ENCODE measurements at places on chromosomes 4 and X.
A peak's percentile ranks its signal among the peaks of the same experiment; 100 is the strongest.

GRCh38 chr4:130054908-130055307 is 959.0 kb downstream of the C4orf33 start:
- DNase-seq = no peak

- DNase-seq = no peak
Observed at GRCh38 chr4:133493776-133494175, 344.7 kb downstream of the PCDH10 start.

- no peak for DNase-seq
Observed at GRCh38 chr4:992297-993110, 700 bp downstream of the SLC26A1 start.

DNA sequence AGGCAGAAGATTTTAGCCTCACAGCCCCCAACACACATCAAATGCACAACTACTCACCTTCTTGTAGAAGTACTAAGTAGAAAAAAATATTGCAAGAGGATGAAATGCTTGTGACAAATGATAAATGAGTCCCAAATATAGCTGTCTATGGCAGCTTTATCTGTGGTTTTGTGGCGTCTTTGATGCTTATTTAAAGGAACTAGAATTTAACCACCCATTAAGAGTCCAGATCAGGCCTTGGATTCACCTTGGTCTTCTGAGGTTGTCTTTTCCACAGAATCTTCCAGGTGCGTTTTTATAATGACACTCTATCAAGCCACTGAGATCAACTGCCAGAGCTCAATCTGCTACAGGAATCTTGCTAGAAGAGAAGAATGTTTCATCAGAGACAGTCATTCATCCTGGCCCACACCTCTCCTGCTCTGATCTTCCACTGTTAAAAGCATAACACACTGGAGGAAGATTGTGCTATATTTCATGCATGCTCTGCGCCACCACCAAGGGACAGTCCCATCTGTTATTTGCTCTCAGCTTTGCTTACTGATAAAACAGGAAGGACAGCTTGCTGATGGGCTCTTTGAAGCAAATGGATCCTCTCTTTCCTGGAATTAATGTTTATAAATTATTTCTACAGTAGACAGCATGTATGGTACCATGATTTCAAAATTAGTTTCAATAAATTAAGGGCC is 144.1 kb downstream of the SLC7A11 start:
- DNase-seq = no peak

GRCh38 chr4:76148142-76148865 is at the start of gene NUP54:
Gene NUP54 (minus strand): TSS chr4:76148397. CDS start chr4:76148374, 23 bp downstream.
- peak; percentile 96 for DNase-seq

- no peak for DNase-seq
Observed at GRCh38 chr4:127084666-127085065, 548.1 kb upstream of the INTU start.

- DNase-seq = no peak
Observed at GRCh38 chr4:128451270-128451905, 163.8 kb upstream of the PGRMC2 start.

- DNase-seq = no peak
Observed at GRCh38 chrX:9055354-9055753, 21.4 kb upstream of the FAM9B start.

DNA sequence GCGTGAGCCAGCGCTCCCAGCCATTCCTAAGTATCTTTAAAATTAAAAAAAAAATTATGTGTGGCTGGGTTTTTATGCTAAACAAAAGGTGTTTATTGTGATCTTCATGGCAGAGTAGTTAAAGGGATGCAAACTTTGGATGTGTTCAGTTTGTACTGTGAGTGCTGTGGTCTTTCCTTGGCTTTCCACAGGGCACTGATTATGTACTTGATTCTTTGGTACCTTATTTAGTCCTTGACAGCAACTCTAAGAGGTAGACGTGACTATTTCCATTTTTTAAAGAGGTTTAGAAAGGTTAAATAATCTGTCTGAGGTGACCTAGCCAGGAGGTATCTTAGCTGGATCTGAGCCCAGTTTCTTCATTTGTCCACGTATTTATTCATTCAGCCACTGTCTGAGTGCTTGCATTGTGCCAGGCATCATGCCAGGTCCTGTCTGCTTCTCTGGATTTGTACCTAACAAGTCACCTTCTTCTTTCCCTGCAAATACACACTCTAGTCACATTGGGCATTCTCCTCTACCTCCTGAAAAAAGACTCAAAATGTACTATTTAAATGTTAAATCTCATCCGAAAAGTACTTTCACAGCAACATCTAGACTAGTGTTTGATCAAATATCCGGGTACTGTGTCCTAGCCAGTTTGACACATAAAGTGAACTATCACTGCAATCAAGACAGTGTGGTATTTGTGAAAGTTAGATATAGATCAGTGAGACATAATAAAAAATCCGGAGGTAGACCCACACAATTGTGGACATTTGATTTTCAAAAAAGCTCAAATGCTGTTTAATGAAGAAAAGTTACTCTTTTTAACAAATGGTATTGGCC is 31.5 kb downstream of the WWC2 start:
- DNase-seq = no peak

DNA sequence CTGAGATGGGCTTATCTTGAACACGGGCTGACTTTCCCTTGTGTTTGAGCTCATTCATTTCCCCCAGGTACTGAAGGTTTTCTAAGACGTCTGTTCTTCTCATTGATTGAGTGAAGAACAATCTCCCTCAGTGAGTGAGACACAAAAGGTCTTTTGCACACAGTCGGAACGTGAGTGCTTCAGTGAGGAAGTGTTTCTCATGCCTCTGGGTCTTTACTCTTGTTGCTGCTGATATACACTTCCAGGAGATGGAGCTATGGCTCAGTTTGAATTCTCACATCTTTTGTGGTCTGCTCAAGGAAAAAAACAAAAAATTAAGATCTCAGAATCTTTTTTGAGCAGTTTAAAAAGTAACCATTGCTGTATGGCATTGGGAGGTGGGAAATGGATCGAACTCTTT is 981.9 kb upstream of the TENM3 start:
- no peak for DNase-seq

GRCh38 chr4:98746530-98746929 is 88.1 kb upstream of the TSPAN5 start:
- no peak for DNase-seq

GRCh38 chr4:73683456-73683855 is 56.9 kb upstream of the CXCL8 start:
- no peak for DNase-seq

- DNase-seq = no peak
Observed at GRCh38 chr4:33149658-33150524, 2429.7 kb downstream of the PCDH7 start.

DNA sequence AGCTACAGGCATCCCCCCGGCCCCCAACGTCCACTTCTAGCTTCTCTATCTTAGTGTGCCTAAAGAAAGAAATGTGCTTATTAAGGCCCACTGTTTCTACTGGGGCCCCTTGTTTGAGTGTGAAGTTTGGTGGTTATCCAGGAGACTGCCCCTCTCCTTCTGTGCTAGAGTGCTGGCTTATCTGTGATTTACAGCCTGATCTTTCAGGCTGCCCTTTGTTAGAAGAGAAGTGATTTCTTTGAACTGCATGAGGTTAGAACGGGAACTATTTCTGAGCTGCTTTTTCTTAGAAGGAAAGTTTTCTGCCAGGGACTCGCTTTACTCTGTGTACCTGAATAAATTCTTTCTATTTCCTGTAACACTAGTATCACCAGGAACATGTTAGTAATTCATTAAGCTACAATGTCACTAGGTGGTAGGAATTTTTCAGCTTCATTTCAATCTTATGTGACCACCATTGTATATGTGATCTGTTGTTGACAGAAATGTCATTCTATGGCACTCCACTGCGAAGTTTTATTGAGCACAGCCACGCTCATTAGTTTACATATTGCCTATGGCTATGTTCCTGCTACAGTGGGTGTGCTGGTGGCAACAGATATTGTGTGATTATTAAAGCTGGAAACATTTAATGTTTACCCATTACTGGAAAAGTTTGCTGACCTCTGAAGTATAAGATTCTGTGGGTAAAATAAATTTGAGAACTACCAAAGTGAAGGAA is 193.8 kb upstream of the CXorf51B start:
- DNase-seq = no peak

DNA sequence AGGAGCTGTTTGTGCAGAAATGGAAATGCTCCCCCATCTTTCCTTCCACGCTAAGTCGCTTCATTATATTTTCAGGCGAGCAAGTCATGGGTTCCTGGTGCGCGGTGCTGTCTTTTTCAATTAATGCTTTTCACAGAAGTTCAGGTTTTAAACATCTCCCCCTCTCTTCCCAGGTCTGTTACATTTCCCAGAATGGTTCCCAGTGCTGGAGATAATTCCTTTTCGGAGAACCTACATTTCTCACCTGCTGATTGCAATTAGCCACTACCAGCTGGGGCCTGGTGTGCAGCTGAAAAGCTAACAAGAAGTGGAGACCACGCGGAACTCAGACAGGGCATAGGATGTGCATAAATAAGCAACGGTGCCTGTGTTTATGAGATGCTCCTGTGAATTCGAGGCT is 217.8 kb downstream of the MID1IP1 start:
- DNase-seq = no peak

DNA sequence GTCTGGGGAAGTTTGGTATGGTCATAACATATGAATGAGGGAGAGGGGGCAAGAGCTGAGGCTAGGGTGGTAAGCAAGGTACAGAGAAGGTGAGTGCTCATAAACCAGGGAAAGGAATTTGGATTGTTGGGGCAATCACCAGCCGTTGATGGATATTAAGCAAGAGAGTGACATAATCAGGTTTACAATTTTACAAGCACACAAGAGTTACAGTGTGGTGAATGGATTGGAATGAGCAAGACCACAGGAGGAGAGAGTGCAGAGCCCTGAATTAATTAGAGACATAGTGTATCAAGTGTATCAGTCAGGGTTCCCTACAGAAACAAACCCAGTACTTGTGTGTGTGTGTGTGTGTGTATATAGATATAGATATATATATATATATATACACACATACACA is 18.7 kb upstream of the FMR1NB start:
- DNase-seq = no peak

DNA sequence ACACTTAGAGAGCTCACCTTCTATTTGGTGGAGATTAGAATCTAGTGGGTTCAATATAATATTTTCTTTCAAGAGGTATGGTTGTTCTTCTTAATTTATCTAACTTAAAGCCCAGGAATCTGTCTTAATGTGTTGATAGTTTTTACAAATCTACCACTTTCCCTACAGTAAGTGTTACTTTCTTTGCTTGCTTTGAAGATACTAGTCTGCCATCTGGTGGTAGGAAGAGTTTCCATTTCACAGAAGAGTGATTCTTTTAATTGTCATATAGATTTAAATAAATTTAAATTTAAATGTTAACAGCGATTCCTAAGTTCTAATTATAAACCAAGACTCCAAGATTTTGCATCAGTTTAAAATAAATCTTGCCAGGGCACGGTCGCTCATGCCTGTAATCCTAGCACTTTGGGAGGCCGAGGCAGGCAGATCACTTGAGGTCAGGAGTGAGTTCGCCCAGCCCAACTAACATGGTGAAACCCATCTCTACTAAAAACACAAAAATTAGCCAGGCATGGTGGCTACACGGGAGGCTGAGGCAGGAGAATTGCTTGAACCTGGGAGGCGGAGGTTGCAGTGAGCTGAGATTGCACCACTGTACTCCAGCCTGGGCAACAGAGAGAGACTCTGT is 43.5 kb downstream of the NUDT9 start:
- DNase-seq = peak; percentile 64

DNA sequence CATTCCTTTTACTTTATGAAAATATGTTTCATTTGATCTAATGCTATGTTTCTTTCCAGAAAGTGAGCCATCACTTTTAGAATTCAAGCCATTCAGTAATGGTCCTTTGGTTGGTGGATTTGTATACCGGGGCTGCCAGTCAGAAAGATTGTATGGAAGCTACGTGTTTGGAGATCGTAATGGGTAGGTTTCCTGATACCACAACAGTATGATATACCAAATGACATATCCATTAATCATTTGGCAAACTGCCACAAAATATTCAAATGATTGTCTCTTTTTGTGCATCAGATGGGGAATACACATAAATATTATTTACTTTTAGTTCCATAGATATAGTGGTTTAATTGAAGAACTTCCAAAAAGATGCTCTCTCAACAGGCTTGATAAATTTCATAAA is 68.2 kb downstream of the HHIP start:
- no peak for DNase-seq

DNA sequence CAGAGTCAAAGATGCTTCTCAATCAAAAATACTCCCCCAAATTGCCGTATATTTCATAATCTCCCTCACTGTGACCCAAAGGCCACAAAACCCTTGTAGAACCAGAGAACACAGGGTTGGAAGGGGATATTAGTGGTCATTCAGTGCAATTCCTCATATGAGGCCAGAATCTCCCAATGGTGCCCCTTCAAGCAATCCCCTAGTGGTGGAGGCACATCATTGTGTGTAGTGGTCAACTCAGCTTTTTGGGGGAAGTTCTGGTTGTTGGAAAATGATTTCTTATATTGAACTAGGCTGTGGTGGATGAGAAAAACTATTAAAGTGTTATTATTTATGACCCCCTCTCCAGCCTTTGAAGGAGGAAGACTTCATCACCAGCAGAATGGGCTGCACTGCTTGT is 17.6 kb upstream of the BOD1L1 start:
- no peak for DNase-seq

- no peak for DNase-seq
Observed at GRCh38 chr4:130141651-130142050, 1045.7 kb downstream of the C4orf33 start.

GRCh38 chr4:74378573-74378972 is 13.6 kb downstream of the EREG start:
- no peak for DNase-seq

DNA sequence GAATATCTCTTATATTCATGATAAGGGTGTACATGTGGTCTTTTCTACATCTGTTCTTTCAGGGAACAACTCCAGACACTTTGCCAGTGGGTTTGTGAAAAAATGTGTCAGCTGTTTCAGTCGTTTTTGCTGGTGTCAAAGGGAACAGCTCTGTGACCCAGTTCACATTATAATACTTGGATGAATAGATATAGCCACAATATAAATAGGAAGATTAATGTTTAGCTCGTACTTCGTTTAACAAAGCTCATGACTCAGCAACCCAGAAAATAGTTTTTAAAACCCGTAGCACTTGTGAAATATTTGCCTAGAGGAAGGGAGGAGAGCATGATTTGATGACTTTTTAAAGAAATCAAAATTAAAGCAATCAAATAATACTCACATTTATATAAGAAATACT is 7.9 kb downstream of the LIAS start:
- no peak for DNase-seq

GRCh38 chr4:40446839-40447238 is 111.7 kb downstream of the CHRNA9 start:
- no peak for DNase-seq

DNA sequence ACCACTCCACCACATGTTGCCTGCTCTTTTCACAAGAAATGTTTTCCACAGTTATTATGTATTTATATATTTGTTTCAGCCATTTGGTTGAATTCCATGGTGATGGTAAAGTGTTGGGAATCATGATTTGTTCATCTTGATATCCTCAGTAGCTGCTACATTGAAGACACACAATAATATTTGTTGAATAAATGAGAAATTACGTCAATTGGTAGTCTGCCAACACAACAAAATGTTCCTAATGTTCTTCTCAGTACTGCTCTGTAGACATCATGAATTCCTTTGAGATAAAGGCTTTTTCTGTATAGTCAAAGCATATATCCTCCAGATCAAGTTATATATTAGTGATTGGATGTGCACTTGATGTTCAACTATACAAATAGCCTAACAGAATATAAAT is 29.5 kb downstream of the CXXC4 start:
- no peak for DNase-seq
